ENCODE measurements at places on chromosomes 2 and 18. TPM values are rescaled to one million over a fixed set of nuclear protein-coding genes. Genes with fewer than 3 reads are reported as not detected.

Gene TACR1
- total RNA-seq = 5.9 TPM

Gene EMILIN1
- 26.9 TPM for total RNA-seq

Gene RUFY4
- total RNA-seq = not detected

Gene KIF3C
- total RNA-seq = 32.8 TPM

Gene POMC
- total RNA-seq = 2.8 TPM

Gene LRRTM4
- 1.6 TPM for total RNA-seq

Gene DAW1
- total RNA-seq = not detected

Gene DNAH6
- total RNA-seq = 2.3 TPM

Gene HOXD12
- total RNA-seq = not detected

Gene KCNE4
- 9.3 TPM for total RNA-seq

Gene ROCK2
- total RNA-seq = 87.1 TPM

Gene AGAP1
- total RNA-seq = 19.7 TPM

Gene PROM2
- 1.4 TPM for total RNA-seq

Gene CYP26B1
- total RNA-seq = 3.8 TPM

Gene BOLL
- 0.29 TPM for total RNA-seq

Gene KATNAL2
- total RNA-seq = 8.2 TPM

Gene GEN1
- total RNA-seq = 6.7 TPM

Gene IRS1
- 22.3 TPM for total RNA-seq

Gene PRKAG3
- total RNA-seq = not detected

Gene ZNF521
- 67.5 TPM for total RNA-seq

Gene TMEM182
- 3.3 TPM for total RNA-seq

Gene DSC1
- 0.29 TPM for total RNA-seq

Gene EGR4
- total RNA-seq = not detected

Gene DARS1
- total RNA-seq = 86.7 TPM

Gene ANKRD30BL
- 1.5 TPM for total RNA-seq

Gene MALT1
- 26.7 TPM for total RNA-seq

Gene CYBRD1
- total RNA-seq = 409 TPM

Gene RNF152
- 31.5 TPM for total RNA-seq

Gene CNDP1
- not detected for total RNA-seq

Gene KCNG3
- 0.33 TPM for total RNA-seq

Gene GCKR
- total RNA-seq = 3.9 TPM

Gene SLC5A7
- under 0.01 TPM for total RNA-seq

Gene TCF23
- not detected for total RNA-seq

Gene DYSF
- 4.8 TPM for total RNA-seq

Gene ARHGAP15
- total RNA-seq = 10.7 TPM

Gene NEURL3
- 6.1 TPM for total RNA-seq

Gene NEU4
- total RNA-seq = 3.0 TPM

Gene DSG4
- not detected for total RNA-seq

Data from breast epithelium (tissue), 4 donors.